Smooth muscle cell of the pulmonary artery (primary cell): ENCODE measurements at places on chromosomes 6 and 20. TPM values are rescaled to one million over a fixed set of nuclear protein-coding genes. Genes with fewer than 3 reads are reported as not detected.

The OOEP gene
- 0.13 and 0.30 TPM in 2 replicates for total RNA-seq

The ZBTB2 gene
- 7.8 and 8.8 TPM in 2 replicates for total RNA-seq

The MMP24 gene
- 0.98 and 2.0 TPM in 2 replicates for total RNA-seq

The NKX2-4 gene
- not detected in 2 replicates for total RNA-seq

The OR2J3 gene
- total RNA-seq = not detected in 2 replicates

The SAMHD1 gene
- 16.3 and 18.8 TPM in 2 replicates for total RNA-seq

The CD109 gene
- 46.1 and 46.4 TPM in 2 replicates for total RNA-seq

The TRIM38 gene
- total RNA-seq = 7.5 and 10.2 TPM in 2 replicates

The MRAP2 gene
- 2.7 and 11.2 TPM in 2 replicates for total RNA-seq

The MCHR2 gene
- not detected in 2 replicates for total RNA-seq

The COL21A1 gene
- 1.6 and 23.1 TPM in 2 replicates for total RNA-seq

The PGC gene
- total RNA-seq = not detected in 2 replicates
